ENCODE measurements at places on chromosomes 1 and 21.

DNA sequence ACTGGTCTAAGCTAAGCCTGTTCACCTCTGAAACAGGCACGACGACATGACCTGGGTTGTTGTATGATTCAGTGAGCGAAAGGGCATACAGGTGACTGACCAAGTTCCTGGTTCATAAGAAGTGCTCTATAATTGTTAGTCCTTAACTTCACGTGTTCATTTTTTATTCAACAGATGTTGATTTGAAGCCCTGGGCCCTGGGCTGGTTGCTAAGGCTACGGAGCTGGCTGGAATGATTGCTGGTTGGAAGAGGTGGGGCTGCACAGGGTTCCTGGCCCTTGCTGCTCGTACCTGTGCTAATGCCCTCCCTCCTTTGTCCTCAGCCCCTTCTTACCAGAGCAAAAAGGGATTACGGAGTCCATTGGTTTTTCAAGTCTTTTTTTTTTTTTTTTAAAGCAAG is 111.3 kb upstream of the CSF3R start:
- DNase-seq = peak; percentile 64

- no peak for DNase-seq
Observed at GRCh38 chr1:19734472-19734999, 65.2 kb downstream of the TMCO4 start.

DNA sequence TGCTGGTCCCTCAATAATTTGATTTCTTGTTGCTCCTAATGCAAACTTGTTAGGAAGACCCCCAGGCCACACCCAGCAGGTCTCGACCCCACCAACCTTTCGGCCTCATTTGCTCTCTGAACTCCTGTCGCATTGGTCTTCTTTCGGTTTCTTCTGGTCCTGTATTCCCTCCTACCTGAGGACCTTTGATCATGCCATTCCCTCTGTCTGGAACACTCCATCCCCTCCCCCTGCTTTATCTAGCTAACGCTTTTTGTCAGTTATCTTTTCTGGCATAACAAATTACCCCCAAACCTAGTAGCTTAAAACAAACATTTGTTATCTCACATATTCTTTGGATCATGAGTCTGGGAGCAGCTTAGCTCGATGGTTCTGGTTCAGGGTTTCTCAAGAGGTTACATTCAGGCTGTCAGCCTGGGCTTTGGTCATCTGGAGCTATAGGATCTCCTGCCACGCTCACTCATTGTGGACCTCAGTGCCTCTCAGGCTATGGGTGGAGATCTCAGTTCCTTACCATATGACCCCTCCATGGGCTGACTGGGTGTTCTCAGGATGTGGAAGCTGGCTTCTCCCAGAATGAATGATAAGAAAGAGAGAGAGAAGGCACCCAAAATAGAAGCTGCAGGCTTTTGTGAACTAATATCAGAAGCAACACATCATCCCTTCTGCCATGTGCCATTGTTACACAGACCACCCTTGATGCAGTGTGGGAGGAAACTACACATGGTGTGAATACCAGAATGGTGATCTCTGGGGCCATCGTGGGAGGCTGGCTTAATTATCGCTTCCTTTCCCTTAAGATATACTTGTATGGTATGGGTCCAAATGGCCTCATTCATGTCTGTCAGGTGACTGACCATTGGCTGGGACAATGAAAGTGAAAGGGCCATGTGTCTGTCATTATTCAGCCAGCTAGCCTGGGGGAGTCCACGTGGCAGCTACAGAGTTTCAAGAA is 29.1 kb upstream of the BCAR3 start:
- no peak for DNase-seq

DNA sequence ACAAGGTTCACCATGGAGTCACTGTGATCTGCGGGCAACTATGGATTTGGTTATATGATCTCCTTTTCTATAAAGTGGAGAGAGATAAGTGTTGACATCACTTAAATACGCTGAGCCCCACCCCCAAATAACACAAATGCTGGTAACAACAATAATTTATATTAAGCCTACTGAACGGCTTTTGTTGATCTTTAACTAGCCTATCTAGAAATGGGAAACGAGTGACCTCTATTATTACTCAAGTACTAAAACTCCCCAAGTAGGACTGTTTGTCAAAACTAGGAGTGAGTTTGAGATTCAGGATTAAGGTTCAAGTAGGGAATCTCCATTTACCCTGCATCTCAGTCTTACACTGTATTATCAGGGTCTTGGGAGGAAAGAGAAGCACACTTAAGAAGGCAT is 52.2 kb downstream of the MAP3K7CL start:
- no peak for DNase-seq

- DNase-seq = no peak
Observed at GRCh38 chr21:38267991-38268863, 11.4 kb downstream of the KCNJ15 start.

DNA sequence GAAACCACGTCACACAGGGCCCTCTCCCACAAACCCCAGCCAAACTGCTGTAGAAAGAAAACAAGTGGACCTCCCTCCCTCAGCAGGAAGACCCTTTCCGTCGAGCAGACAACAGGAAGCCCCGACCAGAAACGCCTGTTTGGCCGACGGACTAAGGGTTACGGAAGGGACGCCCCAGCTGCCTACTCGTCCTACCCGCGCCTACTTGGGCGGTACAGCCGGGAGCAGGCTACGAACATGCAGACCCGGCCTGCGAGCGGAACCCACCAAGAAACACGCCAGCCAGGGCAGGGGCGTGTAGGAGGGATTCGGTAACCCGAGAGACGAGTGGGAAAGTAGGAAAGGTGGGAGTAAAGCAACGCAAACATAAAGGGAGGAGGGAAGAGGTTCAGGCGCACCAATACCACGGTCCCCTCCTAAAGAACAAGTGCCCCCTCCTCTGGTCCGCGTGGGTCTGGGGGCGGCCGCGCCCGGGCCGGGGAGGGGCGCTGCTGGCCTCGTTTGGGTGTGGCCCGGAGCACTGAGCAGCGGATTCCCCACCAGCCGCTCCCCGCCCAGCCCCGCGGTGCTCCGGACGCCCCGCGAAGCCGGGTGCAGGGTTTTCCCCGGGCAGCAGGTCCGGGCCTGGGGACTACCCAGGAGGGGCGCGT is 450 bp downstream of the S100A10 start:
- DNase-seq = no peak

- no peak for DNase-seq
Observed at GRCh38 chr1:87939444-87939843, 610.8 kb downstream of the LMO4 start.

DNA sequence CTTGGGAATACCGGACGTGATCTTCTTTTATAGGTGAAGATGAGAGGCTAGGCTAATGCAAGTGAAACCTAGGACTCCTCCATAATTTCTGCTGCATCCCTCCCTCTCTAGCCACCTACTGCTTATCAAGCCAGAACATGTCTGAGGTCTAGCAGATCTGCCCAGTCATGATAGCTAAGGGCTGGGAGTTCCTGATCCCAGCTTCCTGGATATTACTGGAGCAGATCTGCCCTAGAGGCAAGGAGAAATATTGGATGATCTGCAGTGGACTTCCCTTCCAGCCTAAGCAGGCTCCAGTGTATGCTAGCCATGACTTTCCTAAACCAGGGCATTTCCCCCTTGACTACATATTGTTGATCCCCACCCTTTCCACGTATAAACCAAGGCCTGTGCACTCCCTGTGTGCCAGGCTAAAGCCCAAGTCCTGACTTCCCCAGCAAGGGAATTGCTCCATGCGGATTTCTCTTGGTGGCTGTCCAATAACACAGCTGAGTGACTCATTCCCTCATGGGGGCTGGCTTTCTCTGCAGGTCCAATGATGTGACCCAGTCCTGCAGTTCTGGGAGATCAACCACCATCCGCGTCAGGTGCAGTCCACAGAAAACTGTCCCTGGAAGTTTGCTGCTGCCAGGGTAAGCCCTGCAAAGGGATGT is 15.5 kb upstream of the SARS1 start:
- DNase-seq = no peak

- no peak for DNase-seq
Observed at GRCh38 chr1:78658901-78659300, 9.3 kb downstream of the IFI44 start.

- no peak for DNase-seq
Observed at GRCh38 chr1:245901565-245901964, 605.5 kb downstream of the SMYD3 start.

GRCh38 chr1:51989582-51990477 is 670 bp downstream of the RAB3B start:
- DNase-seq = no peak

DNA sequence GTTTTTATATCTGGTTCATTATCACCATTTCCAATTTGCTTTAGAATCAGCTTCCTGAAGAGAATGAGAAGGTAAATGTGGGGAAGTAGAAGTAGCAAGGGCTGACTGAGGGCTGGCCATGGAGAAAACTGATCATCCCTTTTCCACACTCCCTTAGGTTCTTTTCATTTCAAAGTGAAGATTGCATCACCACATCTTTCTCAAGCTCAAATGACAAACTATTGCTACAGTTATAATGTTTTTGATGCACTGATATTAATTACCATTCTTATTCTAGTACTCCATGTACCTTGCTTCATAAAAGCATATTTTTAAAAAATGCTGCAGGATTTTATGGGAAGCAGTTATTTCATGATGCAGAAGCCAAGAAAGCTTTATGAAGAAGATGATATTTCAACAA is 7.9 kb upstream of the AK5 start:
- DNase-seq = no peak

DNA sequence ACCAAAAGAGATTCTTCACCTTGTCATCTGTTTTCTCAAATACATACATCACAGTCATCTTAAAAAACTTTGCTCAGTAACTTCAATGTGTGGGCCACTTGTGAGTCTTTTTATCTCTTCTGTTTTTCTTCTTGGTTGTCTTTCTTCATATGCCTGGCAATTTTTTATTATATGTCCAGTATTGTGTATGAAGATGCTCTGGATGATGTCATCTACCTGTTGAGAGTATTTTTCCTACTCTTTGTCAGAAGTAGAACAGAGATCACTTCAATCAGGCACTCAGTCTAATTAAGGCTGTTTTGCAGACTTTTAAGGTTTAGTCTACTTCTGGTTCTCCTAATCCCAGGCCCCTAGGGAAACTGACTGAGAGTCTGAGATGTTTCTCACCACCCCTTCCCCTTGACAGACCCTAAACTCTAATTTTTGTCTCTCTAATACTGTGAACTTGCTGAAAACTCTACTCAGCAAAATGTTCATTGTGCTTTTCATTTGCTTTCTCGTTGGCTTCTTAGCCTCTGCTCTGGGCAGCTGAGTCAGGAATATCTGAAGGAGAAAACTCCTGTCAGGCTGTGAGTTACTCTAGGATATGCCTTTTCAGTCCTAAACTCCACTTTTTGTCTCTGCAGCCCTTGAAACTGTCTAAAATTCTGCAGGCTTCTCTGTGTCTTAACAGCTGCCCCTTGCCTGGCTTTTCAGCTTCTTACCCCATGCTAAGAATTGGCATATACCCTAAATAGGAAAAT is 33.0 kb upstream of the DNAJC6 start:
- DNase-seq = no peak

Data from NCI-H1105 treated with DMSO at 0.1 percent for 48 hours (cell line).